Right ventricle myocardium superior (tissue), 1 donor: ENCODE measurements at places on chromosomes 11 and 22. TPM values are rescaled to one million over a fixed set of nuclear protein-coding genes. Genes with fewer than 3 reads are reported as not detected.

GRCh38 chr11:1736447-1736992 lies 13.9 kb downstream of the IFITM10 start:
- DNase-seq = no peak

DNA sequence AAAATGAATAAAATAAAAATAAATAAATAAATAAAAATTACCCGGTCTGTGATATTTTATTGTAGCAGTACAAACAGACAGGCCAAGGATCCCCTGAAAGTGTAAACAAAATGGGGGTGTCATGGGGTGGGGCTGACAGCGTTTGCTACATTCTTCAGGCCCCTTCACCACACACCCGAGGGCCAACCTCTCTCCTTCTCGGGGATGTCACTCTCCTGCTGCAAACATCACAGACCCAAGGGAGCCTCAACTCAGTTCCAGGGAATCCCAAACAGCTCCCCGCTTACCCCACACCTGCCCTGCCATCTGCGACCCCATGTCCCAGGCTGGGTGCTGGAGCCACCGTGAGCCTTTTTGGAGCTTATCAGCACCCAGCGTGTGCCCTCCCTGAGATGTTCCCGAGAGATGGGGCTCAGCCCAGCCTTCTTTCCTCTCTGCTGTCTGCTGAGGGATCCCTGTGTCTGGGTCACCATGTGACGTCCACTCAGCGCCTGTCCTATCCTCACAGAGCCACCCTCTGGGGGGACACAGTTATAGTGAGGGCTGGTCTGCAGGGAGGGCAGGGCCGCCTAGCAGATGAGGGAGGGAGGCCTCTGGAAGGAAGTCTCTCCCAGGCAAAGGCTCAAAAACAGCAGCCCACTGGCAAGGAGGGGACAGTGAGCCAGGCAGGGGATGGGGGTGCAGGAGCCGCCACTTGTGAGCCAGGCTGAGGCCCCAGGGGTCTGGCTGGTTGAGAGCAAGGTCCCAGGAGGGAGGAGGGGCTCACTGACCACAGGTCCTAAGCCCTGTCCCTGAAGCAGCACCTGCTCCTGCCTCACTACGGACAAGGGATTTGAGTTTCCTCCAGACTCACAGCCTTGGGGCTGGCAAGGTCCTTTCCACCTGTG lies 1041.6 kb downstream of the BRD1 start:
- no peak for DNase-seq

The DEUP1 gene
- total RNA-seq = not detected

The KCNE3 gene
- 2.6 TPM for total RNA-seq

DNA sequence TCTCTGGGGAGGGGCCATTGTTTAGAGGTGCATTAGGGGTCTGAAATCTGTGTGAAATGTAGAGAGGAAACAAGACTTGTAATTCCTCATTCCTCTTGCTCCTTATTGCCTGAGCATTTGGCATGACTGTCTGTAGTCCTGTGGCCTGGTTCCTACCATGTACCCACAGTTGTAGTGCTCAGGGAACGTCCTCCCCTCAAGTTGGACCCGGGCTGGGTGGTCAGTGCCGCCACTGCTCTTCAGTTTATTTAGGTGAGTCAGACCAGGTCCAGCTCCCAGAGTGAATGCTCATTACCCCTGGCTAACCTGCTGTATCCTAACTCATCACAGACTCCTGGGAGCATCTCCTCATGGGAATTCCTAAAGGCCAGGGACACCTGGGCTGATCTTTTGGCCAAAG lies 139.8 kb downstream of the GRIK4 start:
- DNase-seq = no peak

DNA sequence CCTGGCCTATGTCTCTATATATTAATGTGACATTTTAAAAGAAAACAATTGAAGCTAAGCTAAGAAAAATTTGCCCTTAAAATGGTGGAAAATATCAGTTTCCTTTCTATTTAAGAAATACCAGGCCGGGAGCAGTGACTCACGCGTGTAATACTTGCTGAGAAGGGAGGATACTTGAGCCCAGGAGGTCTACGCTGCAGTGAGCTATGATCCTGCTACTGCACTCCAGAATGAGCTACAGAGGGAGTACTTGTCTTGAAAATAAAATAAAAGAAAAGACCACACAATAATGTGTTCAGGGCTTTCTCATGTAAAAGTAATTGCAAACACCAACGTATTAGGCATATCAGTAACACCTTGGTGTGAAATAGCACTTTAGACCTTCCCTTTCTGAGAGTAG lies 1.4 kb upstream of the PRSS23 start:
- DNase-seq = no peak

DNA sequence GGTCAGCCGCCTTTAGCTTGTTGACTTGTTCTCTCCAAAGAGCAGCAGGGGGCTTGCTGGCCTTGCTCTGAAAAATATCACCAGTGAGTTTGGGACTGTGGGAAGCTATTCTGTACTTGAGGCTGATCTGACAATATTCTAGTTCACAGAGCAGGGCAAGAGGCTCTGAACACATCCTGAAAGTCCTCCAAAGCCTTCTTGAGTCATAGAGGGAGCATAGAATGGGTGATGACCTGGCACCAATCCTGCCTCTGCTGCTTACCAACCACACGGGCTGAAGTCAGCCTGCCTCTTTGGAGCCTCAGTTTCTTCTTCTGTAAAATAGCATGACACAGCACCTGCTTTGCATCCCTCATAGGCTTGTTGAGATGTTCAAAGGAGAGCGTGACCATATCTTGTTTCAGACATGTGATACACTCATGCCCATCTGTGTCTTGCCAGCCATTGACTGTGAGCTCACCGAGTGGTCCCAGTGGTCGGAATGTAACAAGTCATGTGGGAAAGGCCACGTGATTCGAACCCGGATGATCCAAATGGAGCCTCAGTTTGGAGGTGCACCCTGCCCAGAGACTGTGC lies 96.6 kb downstream of the RRAS2 start:
- DNase-seq = no peak

- no peak for DNase-seq
Measured at GRCh38 chr22:47558828-47559700, 796.6 kb downstream of the TBC1D22A start.

The KCNJ5 gene
- total RNA-seq = 4.4 TPM

The UBQLNL gene
- total RNA-seq = not detected

- DNase-seq = no peak
Measured at GRCh38 chr11:37110385-37110784, 512.3 kb upstream of the RAG2 start.

- no peak for DNase-seq
Measured at GRCh38 chr11:35549787-35550186, 24.4 kb upstream of the PAMR1 start.

DNA sequence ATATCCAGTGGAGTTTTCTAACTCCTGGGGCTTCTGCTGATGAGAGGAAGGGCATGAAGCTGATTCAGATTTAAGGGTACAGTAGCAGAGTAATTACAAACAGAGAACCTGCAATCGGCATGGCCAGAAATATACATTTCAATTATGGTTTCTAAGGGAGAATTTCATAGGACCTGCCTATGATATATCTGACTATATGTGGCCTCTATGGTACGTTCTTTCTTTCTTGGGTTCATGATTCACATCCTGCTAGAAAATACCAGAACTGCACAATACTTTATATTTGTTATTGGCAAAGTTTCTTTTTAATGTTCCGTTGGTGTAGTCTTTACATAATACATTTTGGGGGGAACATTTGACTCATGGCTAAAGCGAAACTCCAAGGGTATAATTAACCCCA lies 63.1 kb upstream of the TTC12 start:
- DNase-seq = no peak

- peak; percentile 71 for DNase-seq
Measured at GRCh38 chr22:24728790-24729637, 45.5 kb downstream of the PIWIL3 start.

The OR10A2 gene
- total RNA-seq = not detected

The APOBEC3H gene
- not detected for total RNA-seq

The PLA2G3 gene
- total RNA-seq = not detected

The CRYBB3 gene
- not detected for total RNA-seq

DNA sequence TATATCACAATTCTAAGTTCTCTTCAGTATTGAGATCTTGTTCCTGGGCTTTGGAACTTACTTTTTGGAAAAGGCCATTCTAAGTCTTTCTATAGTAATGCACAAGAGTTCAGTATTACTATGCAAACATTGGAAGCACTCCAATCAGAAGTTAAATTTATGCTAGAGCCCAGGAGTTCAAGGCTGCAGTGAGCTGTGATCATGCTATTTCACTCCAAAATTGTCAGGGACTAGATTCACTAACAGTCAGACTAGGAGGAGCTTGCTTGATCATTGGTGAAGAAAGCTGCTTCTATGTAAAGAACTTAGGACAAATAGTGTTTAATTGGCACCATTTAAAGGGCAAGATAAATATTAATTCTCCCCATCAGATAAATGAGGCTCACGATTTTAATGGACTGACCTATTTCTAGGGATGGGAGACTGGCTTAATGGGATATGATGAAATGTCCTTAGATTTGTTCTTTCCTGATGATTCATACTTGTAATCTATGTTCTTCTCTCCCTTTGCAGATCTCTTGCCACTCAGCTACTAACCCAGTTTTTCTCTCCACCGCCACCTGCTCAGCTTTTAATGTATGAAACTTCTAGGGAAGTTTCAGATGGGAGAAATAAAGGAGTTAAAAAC lies 32.6 kb upstream of the TMEM123 start:
- DNase-seq = no peak

GRCh38 chr11:69651834-69652620 lies 11.1 kb downstream of the CCND1 start:
- no peak for DNase-seq

DNA sequence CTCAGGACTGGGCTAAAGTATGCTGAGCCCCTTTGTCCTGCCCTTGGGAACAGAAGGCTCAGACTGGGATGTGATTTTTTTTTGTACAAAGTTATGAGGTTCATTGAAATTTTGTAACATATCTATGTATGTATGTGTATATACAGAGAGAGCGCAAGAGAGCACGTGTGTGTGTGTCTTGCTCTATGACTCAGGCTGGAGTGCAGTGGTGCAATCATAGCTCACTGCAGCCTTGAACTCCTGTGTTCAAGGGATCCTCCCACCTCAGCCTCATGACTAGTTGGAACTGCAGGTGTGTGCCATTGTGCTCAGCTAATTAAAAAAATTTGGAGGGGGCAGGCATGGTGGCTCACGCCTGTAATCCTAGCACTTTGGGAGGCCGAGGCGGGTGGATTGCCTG lies 5.7 kb downstream of the TMEM25 start:
- no peak for DNase-seq

GRCh38 chr11:109480251-109480650 lies 58.3 kb downstream of the C11orf87 start:
- no peak for DNase-seq

DNA sequence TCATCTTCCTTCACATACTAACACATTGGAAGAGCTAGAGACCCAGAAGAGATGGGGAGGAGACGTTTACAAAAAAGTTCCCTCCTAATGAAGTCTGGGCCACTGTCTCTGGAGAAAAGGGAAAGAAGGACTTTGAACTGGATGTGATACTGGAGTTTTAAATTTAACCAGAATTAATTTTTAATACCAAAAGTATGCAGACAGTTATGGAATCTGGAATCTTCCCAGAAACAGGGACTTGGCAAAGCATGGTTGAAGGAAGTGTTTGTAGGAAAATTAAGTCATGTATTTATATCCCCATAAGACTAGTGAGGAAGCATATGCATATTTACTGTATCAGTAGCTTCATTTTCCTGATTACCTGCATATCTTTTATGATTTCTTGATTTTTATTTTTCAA lies 215.5 kb downstream of the TTC28 start:
- DNase-seq = no peak

- DNase-seq = no peak
Measured at GRCh38 chr11:112705148-112705547, 256.1 kb upstream of the NCAM1 start.

DNA sequence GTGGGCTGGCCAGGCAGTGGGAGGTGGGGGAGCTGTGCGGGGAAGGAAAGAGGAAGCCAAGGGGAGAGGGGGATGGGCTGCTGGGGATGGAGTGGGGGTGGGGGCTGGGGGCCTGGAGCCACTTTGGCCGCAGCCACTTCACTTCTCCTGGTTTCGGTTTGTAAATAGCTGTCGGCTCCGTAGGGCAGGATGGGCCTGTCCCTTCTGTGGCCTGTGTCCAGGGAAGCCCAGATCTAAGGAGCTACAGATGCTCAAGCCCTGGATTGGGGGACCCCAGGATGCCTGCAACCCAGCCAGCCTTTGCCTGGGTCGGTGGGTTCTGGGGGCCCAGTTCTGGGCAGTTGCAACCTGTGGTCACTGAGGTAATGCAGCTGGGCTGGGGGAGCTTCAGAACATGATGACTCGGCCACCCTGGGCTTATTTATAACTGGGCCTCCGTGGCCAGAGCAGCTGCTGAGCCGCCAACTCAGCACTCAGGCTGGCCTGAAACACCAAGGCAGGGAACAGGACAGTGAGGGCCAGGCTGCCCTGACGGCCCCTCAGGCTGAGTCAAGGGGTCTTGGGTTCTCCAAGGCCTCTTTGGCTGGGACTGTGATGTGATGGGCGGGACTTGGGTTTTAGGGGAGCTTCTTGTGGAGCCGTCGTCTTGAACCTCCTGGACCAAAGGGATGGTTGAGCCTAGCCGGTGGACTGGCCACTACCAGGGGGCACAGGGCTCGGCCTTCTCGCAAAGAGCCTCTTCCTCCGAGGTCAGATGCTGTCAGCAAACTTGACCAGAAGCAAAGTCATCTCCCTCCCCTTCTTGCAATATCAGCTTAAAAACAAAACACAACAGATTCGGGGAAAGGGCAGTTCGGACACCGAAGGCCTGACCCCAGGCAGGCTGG lies 15.0 kb upstream of the SLC39A13 start:
- DNase-seq = peak; percentile 67

The MMP10 gene
- not detected for total RNA-seq

The SLC5A4 gene
- total RNA-seq = not detected

DNA sequence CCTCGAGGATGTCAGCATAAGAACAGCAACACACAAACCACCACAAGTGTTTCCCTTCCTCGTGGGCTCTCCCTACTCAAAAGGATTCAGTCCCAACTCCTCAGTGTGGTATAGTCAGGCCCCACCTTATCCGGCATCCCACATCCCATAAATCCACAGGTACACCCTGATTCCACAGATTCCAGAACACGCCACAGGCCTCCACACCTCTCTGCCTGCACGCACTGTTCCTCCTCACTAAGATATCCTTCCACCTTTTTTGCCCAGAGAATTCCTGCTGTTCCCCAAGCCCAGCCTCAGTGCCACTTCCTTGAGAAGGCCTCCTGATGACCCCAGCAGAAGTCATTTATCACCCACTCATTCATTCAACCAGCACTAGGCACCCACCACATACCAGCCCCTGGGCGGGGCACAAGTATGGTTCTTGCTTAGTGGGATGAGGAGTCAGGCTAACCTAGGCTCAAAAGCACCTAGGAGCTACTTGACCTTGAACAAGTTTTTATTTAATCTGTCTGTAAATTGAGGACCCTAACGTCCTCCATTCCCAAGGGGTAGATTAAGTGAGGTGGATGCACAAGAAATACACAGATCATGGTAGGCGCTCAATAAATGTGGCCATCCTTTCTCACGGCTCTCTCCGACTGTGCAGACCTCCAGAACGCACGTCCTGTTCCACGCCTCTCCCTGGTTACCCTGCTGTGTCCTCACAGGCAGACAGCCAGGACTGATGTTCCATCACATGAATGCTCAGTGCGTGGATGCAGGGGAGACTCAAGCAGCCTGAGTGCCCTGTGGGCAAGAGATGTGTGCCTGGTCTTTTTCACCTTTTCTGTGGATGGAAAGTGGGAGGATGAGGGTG lies 2.1 kb upstream of the KCNJ4 start:
- DNase-seq = no peak
